ENCODE measurements at places on chromosomes 13 and 19.

- DNase-seq = no peak
Measured at GRCh38 chr13:79486433-79487188, 5.7 kb downstream of the NDFIP2 start.

DNA sequence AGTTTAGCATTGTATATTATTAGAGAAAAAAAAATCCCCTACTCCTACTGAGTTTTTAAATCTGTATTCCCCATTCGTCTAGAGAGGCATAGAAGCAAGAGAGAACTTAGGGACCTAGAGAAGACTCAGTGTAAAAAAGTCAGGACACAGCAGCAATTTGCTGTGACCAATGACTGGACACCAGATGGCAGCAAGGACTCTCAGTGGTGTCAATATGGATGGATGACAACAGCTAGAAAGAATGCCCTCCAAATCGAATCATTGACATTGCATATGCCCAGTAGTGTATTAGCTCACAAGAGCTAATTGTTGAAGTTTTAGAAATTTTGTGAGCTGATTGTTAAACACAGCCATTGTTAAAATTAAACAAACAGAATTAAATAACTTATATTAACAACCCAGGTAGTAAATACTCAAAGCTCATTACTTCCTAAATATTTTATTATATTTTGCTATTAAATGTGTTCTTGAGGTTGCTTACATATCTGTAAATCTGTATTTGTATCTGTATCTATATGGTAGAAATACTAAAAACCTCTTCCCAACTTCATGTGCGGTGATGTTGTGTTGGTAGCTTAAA lies 43.9 kb downstream of the SIAH3 start:
- DNase-seq = no peak

- no peak for DNase-seq
Measured at GRCh38 chr13:99225078-99225477, 24.4 kb downstream of the UBAC2 start.

DNA sequence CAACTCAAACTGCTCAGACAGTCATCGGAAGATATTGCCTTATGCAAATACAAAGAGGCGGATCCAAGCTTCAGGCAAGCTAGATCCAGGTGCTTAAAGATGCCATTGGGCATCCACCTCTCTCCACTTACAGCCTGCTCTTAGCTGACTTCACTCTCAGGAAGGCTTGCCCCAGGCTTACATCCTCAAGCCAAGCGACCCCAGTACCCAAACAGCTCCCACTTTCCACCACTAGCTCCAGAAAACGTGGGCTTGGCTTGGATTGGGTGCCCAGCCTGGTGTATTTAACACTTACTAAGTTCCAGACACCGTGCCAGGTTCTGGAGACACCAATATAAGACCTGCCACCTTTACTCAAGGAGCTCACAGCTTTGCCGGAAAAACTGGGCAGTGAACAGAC lies 142.1 kb upstream of the VSTM2B start:
- no peak for DNase-seq

DNA sequence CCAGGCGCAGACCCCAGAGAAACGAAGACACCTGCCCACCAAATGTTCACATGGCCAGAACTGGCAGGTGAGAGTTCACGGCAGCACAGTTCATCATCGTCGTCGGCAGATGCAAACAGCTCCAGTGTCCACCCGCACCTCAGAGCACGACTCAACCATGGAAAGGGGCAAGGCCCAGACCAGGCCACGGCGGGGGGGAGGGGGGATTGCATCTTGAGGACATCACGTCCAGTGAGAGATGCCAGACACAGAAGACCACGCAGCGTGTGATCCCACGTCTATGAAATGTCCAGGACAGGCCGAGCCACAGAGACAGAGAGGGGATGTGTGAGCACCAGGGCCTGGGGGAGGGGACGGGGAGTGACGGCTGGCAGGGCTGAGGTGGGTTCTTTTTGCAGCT lies 7.3 kb downstream of the RNF126 start:
- DNase-seq = no peak

GRCh38 chr13:46894568-46894967 lies 2.3 kb downstream of the HTR2A start:
- no peak for DNase-seq

- DNase-seq = no peak
Measured at GRCh38 chr19:43372462-43372861, 19.0 kb downstream of the CD177 start.

DNA sequence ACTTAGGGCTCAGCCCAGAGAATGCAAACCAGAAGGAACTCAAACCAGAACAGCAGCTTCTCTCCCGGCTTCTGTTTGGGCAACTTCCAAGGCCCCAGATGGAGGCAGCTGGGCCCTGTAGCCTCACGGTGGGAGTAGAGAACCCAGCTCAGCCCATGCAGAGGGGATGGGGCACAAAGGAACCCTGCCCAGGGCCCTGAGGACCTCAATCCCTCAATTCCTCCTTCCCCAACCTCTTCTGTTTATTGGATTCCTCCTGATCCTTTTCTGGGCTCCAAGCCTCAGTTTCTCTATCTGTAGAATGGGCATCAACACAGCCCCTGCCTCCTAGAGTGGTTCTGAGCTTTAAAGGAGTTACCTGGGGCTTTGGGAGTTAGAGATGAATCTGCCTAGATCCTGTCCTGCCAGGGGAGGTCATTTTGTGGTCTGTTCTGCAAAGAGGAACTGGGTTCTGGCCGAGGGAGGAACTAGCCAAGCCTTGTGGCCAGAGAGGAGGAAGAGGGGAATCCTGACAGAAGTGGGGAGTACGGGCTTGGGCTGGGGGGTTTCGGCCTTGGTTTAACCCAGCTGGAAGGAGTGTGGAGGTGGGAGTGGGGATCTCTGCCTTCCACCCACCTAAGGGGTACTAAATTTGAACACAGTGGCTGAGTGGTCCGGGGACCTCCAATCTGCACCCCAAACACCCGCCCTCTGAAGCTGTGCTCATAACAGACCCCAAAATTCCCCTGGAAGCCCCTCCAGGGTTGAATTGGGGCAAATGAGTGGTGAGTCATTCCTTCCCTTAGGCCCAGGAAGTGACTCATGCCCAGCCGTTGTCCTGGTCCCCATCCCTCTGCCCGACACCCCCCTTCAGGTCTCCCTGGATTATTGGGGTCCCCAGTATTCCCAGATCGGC lies 2.7 kb downstream of the ADGRE5 start:
- peak; percentile 75 for DNase-seq

DNA sequence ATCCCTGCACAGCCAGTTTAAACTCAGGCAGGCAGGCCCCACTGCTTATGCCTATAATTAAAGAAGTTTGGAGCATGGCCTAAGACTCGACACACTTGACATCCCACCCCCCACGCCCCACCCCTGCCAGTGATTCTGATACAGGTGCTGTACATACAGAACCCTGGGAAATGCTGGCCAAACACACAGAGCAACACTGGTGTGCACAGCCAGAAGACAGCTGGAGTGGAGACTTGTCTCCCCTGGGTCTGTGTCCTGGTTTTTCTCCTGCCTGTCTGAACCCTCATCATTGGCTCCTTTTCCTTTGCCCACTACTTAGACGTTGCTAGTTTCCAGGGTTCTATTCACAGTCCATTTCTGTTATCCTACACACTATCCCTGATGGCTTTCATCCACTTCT lies 76.8 kb downstream of the DLEU7 start:
- no peak for DNase-seq

- DNase-seq = no peak
Measured at GRCh38 chr13:36214163-36214921, at the start of gene SOHLH2. TSS of gene SOHLH2 (minus strand) at chr13:36214556. CDS start at chr13:36214526, 30 bp downstream.

GRCh38 chr13:99724633-99725517 lies 223.6 kb downstream of the TM9SF2 start:
- DNase-seq = no peak

DNA sequence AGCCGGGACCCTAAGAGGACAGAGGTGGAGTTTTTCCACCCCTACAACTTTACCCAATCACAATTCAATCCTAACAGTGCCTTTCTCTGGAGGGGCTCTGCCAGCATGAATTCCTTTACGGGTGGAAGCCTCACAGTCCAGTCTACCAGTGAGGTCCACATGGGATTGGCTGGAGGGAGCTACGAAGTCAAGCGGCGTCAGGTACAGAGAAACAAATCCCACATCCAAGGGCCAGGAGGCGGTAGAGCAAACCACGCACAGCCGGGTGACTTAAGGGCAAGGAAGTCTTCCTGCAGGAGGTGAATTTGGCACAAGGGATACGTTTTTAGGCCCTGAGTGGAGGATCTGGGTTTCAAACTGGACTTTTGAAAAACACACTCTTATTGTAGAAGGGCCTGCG lies 199.6 kb downstream of the UQCRFS1 start:
- DNase-seq = no peak

GRCh38 chr13:71828117-71828516 lies 38.9 kb downstream of the DACH1 start:
- DNase-seq = no peak

DNA sequence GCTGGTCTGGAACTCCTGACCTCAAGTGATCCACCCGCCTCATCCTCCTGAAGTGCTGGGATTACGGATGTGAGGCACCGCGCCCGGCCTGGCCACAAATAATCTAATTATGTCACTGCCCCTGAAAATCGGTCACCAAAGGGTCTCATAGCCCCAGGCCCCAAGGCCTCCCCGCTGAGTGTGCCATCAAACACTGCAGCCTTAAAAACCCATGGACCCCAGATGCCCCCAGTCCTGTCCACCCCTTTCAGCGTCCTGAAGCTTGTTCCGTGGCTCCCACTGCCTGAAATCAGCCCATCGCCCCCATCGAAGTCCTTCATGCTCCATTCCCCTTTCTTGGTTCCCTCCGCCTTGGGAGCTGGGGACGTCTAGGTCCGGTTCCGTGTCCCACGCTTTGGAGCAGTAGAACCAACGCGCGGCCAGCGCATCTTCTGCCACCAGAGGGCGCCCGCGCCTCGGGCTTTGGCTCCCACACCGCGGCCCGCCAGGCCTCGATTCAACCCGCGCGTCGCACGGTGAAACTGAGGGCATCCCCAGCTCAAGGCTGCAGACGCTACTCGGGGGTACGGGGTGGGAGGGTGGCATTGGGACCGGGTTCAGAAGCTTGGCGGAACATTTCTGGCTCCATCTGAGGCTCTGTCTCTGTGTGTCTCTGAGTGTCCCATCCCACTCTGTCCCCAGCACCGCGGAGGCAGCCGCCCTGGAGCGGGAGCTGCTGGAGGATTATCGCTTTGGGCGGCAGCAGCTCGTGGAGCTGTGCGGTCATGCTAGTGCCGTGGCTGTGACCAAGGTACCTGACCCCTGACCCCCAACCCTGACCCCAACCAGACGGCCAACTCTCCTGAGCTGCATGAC lies 3.5 kb downstream of the YJEFN3 start:
- peak; percentile 74 for DNase-seq

- no peak for DNase-seq
Measured at GRCh38 chr13:59745392-59745788, 418.3 kb downstream of the DIAPH3 start.

DNA sequence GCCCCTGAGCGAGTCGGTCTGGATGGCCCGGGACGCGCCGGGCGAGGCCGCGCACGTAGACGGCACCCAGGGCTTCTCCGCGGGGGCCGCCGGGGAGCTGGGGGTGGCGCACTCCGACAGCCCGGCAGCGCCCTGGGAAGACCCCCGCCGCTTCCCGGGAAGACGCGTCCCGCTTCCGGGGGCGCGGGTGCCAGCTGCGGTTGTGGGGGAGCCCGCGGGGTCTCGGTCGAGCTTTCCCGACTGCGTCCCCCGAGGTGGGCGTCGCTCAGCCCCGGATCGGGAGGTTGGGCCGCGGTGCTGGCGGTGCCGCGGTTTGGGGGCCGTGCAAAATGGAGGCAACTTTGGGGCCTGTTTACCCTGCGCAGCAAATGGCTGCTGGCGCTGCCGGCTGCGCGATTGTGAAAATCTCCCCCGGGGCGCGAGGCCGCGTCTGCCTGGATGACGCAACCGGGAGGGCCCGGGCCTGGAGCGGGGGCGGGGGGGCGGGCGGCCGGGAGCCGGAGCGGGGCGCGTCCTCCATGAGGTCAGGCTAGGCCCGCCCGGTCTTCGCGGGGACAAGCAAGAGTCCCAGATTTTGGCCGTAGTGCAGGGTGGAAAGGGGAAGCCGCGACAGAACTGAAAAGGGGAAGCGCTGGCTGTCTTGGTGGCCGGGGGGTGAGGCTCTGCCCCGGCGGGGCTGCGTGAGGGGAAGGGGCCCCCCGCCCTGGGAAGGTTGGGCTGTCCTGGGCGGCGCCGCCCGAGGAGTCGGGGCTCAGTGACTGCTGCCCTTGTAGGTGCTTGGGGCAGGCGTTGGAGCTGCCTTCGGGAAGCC lies 11.3 kb downstream of the PEAK3 start:
- DNase-seq = peak; percentile 85

- no peak for DNase-seq
Measured at GRCh38 chr13:111120422-111120821, 5.3 kb downstream of the ARHGEF7 start.

- peak; percentile 38 for DNase-seq
Measured at GRCh38 chr19:2015608-2015950, at the start of gene BTBD2. TSS of gene BTBD2 (minus strand) at chr19:2015714. CDS start at chr19:2015703, 11 bp downstream.

GRCh38 chr13:50574731-50575130 lies 268.8 kb downstream of the DLEU7 start:
- DNase-seq = no peak

GRCh38 chr13:33145667-33146066 lies 129.4 kb downstream of the KL start:
- no peak for DNase-seq

DNA sequence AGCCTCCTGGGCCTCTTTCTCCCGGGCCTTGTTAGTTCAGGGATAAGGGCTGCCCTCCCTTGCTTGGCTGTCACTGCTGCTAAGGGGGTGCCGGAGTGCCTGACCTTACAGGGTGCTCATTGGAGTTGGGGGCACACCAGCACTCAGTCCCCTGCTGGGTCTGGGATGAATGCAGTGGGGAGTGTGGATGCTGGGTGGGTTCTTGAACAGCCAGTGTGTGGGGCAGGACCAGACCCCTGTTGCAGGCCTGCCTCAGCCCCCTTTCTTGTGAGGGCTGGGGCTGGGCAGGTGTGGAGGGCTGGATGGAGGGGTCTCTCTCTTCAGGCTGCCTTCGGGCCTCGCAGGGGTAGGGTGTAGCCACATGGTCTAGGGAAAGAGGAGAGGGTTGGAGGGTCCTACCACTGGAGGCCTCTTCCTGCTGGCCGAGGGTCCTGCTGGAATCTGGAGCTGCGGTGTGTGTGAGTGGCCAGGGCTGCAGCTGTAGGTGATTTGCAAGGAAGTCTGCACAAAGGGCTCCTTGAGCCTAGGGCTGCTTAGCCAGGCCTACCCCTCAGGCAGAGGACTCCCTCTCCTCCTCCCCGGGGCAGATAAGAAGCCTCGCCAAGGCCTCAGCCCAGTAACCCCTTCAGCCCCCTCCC lies 3.2 kb downstream of the CEBPA start:
- DNase-seq = no peak

DNA sequence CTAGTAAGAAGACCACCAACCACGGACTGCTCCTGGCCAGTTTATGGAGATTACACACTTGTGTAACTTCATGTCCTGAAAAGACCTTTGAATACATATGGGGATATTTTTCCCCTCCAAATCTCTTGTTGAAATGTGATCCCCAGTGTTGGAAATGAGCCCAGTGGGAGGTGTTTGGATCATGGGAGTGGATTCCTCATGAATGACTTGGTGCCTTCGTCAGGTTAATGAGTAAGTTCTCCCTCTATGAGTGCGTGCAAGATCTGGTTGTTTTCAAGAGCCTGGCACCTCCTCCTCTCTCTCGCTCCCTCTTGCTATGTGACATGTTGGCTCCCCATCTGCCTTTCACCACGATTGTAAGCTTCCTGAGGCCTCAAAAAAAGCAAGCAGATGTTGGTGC lies 769.0 kb upstream of the SLITRK1 start:
- no peak for DNase-seq

- DNase-seq = no peak
Measured at GRCh38 chr19:51921949-51922348, 5.3 kb upstream of the ZNF613 start.

- peak; percentile 32 for DNase-seq
Measured at GRCh38 chr19:51830274-51830673, 35.3 kb downstream of the FPR3 start.

Data from CD4-positive, alpha-beta T cell treated with Interferon gamma for 1 hour (primary cell).